ENCODE measurements at places on chromosomes 4 and X.

DNA sequence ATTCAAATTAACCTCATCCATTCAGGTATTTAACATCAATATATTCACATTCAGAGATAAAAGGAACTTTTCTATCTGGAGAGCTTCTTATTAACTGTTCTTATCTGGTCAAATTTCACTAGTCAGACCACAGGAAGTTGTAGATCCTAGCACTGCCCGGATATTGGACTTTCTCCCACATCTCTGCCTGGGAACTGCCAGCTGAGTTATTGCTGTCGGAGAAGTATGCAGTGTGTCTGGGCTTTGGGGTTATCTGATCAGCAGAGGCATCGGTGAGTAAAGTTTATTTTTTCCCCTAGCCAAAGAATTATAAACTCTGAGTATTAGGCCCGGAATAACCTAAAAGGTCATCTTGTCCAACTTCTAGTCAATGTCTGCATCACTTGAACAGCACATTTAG is 45.1 kb downstream of the OR13H1 start:
- no peak for DNase-seq

DNA sequence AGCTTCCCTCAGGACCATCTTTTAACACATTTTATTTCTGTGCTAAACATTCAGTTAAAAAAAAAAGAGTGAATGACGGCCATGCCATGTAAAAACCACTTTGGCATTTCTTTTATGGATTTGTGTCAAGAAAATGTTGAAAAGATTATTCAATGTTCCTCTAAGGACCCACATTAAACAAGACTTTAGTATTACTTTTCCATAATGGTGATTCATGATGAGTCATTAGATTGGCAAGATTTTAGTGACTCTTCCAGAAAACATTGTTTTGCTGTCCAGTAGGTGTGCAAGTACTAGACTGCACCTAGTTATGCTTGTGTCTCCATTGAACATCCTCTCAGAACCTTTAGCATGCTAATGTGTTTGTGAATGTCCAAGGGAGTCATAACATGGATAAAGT is 748.6 kb downstream of the STPG2 start:
- DNase-seq, result no peak

GRCh38 chrX:120752431-120753082 is 122.7 kb upstream of the C1GALT1C1 start:
- no peak for DNase-seq

DNA sequence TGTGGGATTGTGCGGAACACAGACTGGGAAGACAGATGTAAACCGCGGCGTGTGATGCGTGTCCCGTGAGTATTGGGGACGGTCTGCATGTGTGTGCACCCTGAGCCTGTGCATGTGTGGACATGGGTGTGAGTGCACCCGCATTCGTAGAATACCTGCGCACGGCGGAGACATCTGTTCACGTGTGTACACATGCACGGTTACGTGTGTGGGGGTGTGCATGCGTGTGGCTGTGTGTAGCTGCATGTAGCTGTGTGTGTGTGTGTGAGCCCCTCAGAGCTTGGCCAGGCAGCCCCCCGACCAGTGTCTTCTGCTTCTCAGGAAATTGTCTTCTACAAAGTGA is 19.6 kb downstream of the ATP5ME start:
- DNase-seq, result no peak

DNA sequence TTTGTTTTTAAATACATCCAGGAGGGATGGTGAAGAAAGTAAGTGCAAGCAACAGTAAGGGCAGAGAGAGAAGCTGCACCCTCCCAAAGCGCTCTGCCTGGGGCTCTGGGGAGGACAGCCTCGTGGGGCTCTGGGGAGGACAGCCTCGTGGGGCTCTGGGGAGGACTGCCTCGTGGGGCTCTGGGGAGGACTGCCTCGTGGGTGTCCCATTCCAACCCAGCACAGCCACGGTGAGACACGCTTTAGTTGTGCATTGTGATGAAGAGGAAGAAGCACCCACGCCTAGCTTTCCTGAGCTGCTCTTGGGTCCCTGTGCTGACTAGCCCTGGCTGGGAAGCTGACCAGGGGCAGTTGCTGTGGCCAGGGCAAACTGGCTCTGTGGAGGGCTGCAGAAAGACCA is 43.1 kb upstream of the SLC25A4 start:
- DNase-seq, result no peak

All from H7 (cell line).